ENCODE measurements at places on chromosomes 5 and 9. TPM values are rescaled to one million over a fixed set of nuclear protein-coding genes. Genes with fewer than 3 reads are reported as not detected.

Gene PRLR
- 1.6 TPM for total RNA-seq

Gene DAB2
- total RNA-seq = 133 TPM

Gene GABRA1
- total RNA-seq = not detected

Gene MBLAC2
- 4.9 TPM for total RNA-seq

Gene SPINK6
- total RNA-seq = not detected

Gene DRD1
- total RNA-seq = not detected

GRCh38 chr9:124202447-124202971 is 55.2 kb upstream of the NEK6 start:
- no peaks in the 10 kb centered on the region for H3K27me3 ChIP-seq
- peak; percentile 30 for DNase-seq
- no peaks in the 10 kb centered on the region for H3K36me3 ChIP-seq
- no peaks in the 10 kb centered on the region for H3K4me1 ChIP-seq
- no peak overlapping the region for H3K4me3 ChIP-seq

GRCh38 chr9:99819123-99819855 is 2.4 kb upstream of the NR4A3 start:
- peak; percentile 88 for DNase-seq
- H3K27ac ChIP-seq = peak overlapping the region; percentile 71
- H3K4me1 ChIP-seq = peaks cover 4% of the 10 kb centered on the region
- no peaks in the 10 kb centered on the region for H3K36me3 ChIP-seq

DNA sequence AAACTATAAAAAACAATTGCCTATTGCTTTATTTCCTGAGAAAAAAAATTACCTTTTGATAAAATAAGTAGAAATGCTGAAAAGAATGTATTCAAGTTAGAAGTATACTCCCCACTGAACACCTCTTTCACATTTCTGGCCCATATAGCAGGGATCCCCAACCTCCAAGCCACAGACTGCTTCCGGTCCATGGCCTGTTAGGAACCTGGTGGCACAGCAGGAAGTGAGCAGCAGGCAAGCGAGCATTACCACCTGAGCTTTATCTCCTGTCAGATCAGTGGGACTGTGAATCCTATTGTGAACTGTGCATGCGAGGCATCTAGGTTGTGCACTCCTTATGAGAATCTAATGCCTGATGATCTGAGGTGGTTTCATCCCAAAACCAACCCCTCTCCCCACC is 563.9 kb downstream of the RAB3C start:
- no peaks in the 10 kb centered on the region for H3K27me3 ChIP-seq
- H3K36me3 ChIP-seq = no peaks in the 10 kb centered on the region
- H3K4me3 ChIP-seq = no peak overlapping the region

GRCh38 chr5:31638345-31638744 is 586 bp upstream of the PDZD2 start:
- no peak for DNase-seq
- no peaks in the 10 kb centered on the region for H3K36me3 ChIP-seq
- peak overlapping the region; percentile 54 for H3K4me3 ChIP-seq
- peak overlapping the region; percentile 13 for H3K27ac ChIP-seq
- H3K27me3 ChIP-seq = no peaks in the 10 kb centered on the region

GRCh38 chr5:41510176-41510831 is at the start of gene PLCXD3:
TSS of gene PLCXD3 (minus strand) at chr5:41510601. CDS start at chr5:41510526, 75 bp downstream.
- H3K27ac ChIP-seq = peak within 1 kb of the TSS; percentile 14
- 0 out of 2 replicates have a peak, but pooled peaks cover 3% of the 10 kb centered on the region for H3K4me1 ChIP-seq
- no peaks in the 10 kb centered on the region for H3K36me3 ChIP-seq

DNA sequence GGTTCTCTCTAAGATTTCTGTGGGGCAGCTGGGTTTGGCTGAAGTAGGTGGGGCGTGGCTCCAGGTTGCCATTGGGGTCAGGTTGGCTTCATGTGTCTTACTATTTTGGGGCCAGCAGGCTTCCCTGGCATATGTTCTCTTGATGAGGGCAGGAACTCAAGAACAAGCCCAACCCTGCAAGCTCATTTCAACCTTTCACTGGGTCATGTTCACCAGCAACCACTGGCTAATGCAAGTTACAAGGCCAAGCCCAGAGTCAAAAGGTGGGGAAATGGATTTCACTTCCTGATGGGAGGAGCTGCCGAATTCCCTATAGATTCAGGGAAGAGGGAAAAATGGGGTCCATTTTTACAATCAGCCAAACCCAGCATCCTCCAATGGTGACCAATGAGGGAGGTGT is 34.0 kb upstream of the HAND1 start:
- no peaks in the 10 kb centered on the region for H3K4me1 ChIP-seq
- H3K36me3 ChIP-seq = no peaks in the 10 kb centered on the region
- H3K27me3 ChIP-seq = no peaks in the 10 kb centered on the region
- no peak overlapping the region for H3K4me3 ChIP-seq
- no peak for DNase-seq
- H3K27ac ChIP-seq = no peak overlapping the region

DNA sequence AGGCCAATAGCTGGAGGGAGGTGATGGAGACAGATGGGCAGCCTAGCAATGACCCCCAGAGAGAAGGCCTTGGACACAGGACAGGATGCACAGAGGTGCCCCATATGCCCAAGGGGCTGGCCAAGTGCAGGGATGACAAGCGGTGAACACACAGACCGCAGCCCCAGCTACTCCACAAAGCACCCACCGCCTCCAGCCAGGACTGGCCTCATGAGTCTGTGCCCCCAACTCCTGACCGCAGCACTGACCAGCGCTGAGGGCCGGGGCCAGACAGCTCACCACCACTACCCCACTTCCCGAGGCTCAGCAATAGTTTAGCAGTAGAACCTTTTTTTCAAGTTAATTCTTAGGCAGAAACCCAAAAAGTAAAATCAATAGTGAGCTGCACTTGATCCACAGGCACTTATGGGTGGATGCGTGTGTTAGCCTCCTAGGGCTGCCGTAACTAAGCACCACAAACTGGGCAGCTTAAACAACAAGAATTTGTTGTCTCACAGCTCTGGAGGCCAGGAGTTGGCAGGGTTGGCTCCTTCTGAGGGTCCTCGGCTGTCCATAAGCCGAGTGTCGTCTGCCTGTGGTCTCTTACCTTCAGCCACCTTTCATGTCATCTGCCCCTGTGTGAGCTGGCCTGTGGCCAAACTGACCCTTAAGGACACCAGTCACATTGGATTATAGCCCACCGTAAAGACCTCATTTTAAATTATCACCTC is 14.1 kb downstream of the ROR2 start:
- no peaks in the 10 kb centered on the region for H3K4me1 ChIP-seq
- H3K4me3 ChIP-seq = no peak overlapping the region
- H3K27ac ChIP-seq = no peak overlapping the region
- no peaks in the 10 kb centered on the region for H3K36me3 ChIP-seq
- H3K27me3 ChIP-seq = no peaks in the 10 kb centered on the region
- no peak for DNase-seq

- peaks cover 44% of the 10 kb centered on the region for H3K4me1 ChIP-seq
- no peaks in the 10 kb centered on the region for H3K27me3 ChIP-seq
- peak overlapping the region; percentile 48 for H3K27ac ChIP-seq
- H3K4me3 ChIP-seq = no peak overlapping the region
Measured at GRCh38 chr9:126652140-126652582, 38.4 kb downstream of the LMX1B start.

GRCh38 chr5:146993876-146994530 is 115.4 kb upstream of the PPP2R2B start:
- no peaks in the 10 kb centered on the region for H3K36me3 ChIP-seq
- no peak overlapping the region for H3K27ac ChIP-seq
- DNase-seq = no peak
- H3K4me1 ChIP-seq = peaks cover 10% of the 10 kb centered on the region
- H3K27me3 ChIP-seq = no peaks in the 10 kb centered on the region

Measured in Caco-2 (cell line).